ENCODE measurements at places on chromosomes 12 and 14. TPM values are rescaled to one million over a fixed set of nuclear protein-coding genes. Genes with fewer than 3 reads are reported as not detected.
A peak's percentile ranks its signal among the peaks of the same experiment; 100 is the strongest.

The HOXC11 gene
- polyA plus RNA-seq: 2.1 TPM

The MLF2 gene
- 247 TPM for polyA plus RNA-seq

The TRPV4 gene
- 21.7 TPM for polyA plus RNA-seq

The OR11H6 gene
- not detected for polyA plus RNA-seq

The ACVRL1 gene
- 34.3 TPM for polyA plus RNA-seq

DNA sequence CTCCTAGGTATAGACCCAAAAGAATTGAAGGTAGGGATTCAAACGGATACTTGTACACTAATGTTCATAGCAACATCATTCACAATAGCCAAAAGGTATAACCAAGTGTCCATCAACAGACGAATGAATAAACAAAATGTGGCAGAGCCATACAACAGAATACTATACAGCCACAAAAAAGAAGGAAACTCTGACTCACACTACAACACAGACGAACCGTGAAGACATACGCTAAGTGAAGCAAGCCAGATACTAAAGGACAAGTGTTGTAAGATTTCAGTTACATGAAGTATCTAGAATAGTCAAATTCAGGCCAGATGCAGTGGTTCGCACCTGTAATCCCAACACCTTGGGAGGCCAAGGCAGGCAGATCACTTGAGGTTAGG is 19.1 kb downstream of the CAMKK2 start:
- DNase-seq: no peak

GRCh38 chr12:124395986-124396385 is 101.1 kb downstream of the RFLNA start:
- no peak for DNase-seq

GRCh38 chr12:77489331-77489970 is 341.2 kb upstream of the NAV3 start:
- DNase-seq: no peak

DNA sequence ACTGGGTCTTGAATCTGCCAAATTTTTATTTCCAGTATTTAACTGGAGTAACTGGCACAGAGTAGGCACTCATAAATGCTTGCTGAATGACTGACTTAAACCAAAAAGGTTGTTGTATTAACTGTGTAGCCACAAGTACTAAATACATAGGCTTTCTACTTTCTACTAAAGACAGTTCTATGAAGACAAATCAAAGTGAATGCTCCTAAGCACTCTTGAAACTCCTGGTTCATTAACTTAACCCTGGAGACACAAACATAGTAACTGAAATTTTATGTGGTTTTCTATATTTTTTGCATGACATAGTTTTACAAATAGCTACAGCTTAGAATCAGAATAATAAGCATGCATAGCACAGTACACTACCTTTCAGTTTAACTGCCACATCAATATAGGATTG is 70.4 kb downstream of the TXNDC16 start:
- DNase-seq: no peak

GRCh38 chr12:71354871-71355270 is 84.7 kb upstream of the LGR5 start:
- no peak for DNase-seq

- DNase-seq: peak; percentile 30
Measured at GRCh38 chr12:47079981-47080724, 394 bp upstream of the AMIGO2 start.

- DNase-seq: no peak
Measured at GRCh38 chr14:102779084-102779462, 1.8 kb downstream of the TRAF3 start.

Measured in renal pelvis (tissue), 12 donors.